ENCODE measurements at places on chromosomes 7 and 10.

- no peak for DNase-seq
Measured at GRCh38 chr10:129809431-129809830, 154.6 kb downstream of the EBF3 start.

GRCh38 chr7:144780071-144780608, 55.7 kb downstream of the TPK1 start:
- no peak for DNase-seq

DNA sequence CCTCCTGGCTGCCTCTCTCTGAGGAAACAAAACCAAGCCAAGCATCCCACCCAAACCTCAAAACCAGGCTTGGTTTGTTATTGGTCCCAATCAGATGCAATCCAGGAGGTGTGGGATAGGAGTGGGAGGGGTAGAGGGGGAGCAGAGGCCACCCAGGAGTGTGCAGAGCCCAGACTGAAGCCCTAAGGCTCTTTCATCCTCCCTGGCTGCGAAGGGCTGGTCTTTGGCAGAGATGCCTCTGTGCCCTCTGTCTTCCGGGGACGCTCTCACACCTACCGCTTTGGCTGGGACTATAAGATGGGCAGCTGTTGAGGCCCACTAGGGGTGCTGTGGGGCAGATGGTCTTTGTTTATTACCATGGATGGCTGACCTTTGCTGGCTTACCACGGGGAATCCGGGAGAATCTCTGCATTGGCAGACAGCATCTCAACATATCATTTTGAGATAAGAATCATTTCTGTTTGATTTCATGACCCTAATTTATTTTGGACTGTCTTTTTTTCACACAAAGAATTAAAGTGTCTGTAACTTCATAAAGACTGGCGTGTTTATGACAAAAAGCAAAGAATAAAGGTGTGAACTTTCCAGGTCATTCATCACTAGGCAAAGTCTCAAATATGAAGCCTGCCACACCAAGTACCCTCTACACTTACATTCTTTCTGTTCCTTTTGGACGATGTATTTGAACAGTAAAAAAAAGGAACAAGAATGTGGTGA, 6.5 kb upstream of the DENND2A start:
- DNase-seq = peak; percentile 86

GRCh38 chr10:125102246-125102645, 58.1 kb downstream of the CTBP2 start:
- no peak for DNase-seq
